ENCODE measurements at places on chromosomes 1 and 21.

GRCh38 chr1:226648421-226648820, 90.7 kb downstream of the ITPKB start:
- DNase-seq: no peak

DNA sequence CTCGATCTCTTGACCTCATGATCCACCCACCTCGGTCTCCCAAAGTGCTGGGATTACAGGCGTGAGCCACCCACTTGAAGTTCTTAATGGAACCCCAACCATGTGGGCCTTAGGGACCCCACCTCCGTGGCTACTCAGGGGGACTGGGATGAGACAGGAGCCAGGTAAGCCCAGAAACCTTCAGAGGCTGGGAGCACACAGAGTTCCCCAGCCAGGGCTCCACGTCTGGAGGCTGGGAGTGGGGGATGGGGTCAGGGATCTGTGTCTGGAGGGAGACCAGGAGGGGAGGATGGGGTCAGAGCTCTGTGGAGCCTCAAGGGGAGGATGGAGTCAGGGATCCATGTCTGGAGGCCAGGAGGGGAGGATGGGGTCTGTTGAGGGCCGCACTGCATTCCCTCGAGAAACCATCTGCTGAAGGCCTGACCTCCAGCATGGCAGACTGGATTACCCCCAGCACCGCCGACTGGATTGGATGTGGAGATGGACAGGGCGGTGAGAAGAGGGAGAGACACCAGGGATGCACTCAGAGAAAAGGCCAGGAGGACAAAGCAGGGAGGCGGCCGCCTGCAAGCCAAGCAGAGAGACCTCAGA, 2.1 kb upstream of the FTCD start:
- no peak for DNase-seq

DNA sequence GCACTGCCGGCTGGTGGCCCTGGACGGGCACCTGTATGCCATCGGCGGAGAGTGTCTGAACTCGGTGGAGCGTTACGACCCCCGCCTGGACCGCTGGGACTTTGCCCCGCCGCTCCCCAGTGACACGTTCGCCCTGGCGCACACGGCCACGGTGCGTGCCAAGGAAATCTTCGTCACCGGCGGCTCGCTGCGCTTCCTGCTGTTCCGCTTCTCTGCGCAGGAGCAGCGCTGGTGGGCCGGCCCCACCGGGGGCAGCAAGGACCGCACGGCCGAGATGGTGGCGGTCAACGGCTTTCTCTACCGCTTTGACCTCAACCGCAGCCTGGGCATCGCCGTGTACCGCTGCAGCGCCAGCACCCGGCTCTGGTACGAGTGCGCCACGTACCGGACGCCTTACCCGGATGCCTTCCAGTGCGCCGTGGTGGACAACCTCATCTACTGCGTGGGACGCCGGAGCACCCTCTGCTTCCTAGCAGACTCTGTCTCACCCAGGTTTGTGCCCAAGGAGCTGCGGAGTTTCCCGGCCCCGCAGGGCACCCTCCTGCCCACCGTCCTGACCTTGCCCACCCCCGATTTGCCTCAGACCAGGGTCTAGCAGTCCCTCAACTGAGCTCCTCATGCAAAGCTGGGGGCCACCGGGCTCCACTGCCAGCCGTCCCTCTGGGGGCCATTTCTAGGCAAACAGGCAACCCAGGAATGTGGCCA, 2.1 kb downstream of the KLHDC7A start:
- DNase-seq: no peak

GRCh38 chr1:90558126-90558525, 159.0 kb downstream of the BARHL2 start:
- DNase-seq: no peak

DNA sequence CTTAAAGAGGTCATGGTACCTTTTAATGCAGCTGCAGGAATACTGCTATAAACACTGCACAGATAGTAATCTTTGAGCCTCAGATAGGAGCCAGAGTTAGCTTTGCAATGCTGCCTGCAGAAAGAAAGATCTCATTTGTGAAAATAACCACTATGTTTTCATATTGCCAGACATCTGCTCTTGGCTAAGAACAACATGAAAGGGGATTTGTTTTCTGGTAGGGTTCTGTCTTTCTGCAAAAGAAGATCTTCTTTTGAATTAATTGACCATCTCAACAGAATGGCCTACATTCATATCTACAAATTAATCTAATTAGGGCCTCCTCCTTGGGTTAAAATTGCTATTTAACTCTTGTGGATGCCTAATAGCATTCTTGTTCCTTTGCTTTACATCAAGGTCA, 177.6 kb upstream of the DPYD start:
- no peak for DNase-seq

DNA sequence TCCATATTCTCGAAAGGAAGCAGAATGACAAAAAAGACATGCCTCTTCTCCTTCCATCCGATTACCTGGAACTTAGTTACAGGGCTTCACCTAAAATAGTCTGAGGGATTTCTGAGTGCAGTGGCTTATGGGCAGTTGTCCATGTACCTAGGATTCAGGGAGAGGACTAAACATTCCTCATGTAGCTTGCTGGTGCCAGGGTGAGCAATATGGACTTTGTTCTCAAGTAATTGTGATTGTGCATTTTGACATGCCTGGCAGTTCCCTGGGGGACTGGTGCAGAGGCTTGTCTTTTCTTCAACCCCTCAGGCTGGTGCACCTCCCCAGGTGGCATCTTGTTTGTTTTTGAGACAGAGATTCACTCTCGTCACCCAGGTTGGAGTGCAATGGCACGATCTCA, 6.1 kb upstream of the PSEN2 start:
- no peak for DNase-seq

DNA sequence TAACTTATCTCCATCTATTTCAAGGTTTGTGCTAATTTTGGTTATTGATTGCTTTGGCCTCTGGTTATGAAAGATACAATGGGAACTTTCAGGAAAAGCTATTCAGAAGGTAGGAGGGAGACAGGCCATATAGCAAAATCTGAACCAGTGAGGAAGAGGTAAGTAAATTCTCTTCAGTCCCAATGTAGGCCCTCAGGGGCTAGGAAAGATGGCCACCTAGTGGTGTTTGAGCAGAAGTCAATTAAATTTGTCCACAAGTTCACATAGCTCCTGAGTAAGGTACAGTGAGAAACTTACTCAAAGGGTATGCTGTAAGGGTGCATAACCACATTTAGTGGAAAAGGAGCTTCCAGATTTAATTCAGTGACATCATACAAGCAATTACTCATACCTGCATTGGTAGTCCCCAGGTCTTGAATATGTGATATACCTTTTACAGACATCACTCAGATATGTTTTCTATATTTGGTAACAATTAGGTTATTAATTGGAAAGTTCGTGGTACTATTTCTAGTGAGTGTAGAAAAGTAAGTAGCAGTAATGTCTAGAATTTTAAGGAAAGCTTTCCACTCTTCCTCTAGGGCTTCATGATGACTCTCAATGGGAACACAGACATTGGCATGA, 21.4 kb upstream of the FMO1 start:
- DNase-seq: peak; percentile 73

- peak; percentile 13 for DNase-seq
Observed at GRCh38 chr1:198435056-198435455, 105.4 kb downstream of the ATP6V1G3 start.

GRCh38 chr1:24251501-24251900, 64.4 kb upstream of the IFNLR1 start:
- DNase-seq: no peak

GRCh38 chr1:47996406-47997226, 569 bp downstream of the TRABD2B start:
- no peak for DNase-seq

DNA sequence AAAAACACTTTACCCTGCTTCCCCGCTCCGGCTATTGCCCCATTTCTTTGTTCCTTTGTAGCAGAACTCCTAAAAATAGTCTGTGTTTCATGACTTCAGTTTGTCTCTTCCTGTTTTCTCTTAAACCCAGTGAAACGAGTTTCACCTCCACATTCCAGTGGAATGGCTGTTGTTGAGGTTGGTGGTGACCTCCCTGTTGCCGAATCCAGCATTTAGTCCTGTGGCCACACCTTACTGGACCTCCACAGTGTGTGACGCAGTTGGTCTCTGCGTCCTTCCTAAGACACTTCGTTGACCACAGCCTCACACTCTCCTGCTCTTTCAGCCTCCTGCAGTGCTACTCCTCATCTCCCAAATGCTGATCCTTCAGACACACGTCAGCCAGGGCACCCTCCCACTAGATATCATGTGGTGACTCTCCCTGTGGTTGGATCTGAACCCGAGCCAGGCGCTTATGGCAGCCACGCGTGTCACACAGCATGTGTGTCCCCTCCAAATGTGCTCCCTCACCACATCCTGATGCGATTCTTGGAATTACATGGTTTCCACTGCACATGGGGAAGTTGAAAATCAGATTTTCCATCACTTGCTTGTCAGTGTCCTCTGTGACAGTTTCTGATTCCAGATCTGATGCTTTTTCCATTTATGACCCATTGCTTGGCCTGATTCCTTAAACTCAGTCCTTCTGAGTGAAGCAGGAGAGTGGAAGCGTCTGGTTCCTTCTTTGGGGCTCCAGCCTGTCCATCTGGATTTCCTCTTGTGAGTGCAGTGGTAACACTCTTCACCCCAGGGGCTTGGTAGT, 99.1 kb upstream of the ARTN start:
- DNase-seq: peak; percentile 56

GRCh38 chr1:63827411-63828321, 53.8 kb downstream of the ROR1 start:
- peak; percentile 34 for DNase-seq

GRCh38 chr21:39881661-39882060, 14.4 kb downstream of the PCP4 start:
- DNase-seq: no peak

- no peak for DNase-seq
Observed at GRCh38 chr1:100874433-100874832, 20.2 kb downstream of the EXTL2 start.

DNA sequence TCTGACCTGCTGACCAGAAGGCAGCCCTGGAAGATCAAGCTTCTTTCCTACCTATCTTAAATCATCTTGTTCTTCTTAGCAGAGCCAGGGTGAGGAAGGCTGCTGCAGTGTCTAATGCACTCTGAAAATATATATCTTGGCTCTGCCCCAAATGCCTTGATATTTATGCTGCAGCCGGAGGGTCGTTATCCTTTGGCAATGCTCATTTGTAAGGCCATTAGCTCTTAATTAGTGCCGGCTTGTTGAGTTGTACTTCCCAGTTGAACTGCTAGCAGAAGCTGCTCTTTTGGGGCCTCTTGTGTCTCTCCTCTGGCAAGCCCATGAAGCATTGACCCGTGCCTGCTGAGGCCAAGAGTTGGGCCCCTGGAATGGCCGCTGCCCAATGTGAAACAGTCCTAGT, 4.2 kb upstream of the GNL2 start:
- DNase-seq: no peak

DNA sequence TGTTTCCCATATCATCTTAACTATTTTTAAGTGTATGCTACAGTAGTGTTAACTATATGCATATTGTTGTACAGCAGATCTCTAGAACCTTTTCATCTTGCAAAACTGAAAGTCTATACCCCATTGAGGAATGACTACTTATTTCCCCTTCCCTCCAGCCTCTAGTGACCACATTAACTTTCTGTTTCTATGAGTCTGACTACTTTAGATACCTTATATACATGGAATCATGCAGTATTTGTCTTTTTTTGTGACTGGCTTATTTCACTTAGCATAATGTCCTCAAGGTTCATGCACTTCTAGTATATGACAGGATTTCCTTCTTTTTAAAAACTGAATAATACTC, 96.5 kb upstream of the BTG3 start:
- DNase-seq: no peak

DNA sequence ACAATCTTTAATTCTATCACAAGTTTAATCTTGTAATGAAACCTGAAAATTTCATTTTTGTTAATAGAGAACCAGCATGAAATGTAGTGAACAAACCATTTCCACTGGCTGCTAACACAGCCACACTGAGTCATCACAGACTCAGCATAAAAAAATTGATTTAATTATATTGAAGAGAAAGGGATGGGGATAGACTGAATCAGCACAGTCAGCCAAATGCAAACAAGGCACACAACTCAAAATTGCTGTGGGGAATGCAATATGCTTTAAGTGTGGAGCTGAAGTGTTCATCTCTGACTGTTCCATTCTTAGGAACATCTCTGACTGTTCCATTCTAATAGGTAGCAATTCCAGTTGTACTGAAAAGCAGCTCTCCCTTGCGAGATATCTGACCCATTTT, 299.8 kb downstream of the MRPL39 start:
- peak; percentile 6 for DNase-seq

DNA sequence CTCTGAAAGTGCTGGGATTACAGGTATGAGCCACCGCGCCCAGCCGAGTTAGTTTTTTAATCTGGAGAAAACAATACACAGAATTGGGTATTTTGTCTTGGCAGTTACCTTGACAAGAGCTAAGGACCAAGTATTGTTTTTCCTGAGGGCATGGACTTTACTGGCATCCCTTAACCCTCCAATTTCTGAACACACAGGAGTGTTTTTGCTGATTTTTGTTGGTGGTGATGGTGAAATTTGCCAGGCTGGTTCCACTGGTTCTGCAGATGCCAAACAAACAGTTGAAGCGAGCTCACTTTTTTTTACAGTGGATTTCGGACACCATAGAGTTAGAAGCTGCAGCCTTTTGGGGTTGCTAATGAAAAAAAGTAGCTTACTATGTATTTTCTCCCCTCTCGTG, 37.2 kb upstream of the SH3D21 start:
- DNase-seq: no peak

DNA sequence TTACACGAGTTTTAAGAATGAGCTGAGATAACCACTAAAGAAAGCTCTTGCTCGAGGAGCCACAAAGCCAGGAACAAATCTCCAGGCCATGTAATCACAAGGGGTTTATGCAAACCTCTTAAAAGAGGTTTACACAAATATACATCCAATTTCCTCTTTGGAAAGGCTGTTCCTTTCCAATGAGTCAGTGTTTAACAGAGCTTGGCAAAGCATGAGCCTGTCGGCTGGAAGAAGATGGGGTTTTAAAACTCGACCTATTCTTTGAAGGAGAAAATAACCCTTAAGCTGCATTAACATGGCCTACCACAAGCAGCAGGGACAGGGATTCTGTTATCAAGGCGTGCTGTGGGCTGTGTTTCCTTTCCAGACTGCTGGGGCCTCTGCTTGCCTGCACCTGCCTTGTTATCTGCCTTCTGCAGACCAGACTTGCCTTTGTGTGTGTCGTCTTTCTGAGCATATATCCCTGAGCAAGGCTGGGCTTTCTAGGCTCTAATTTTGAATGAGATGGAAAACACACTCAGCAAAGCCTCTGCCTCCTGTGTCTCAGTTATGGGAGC, 40.6 kb upstream of the CYP2J2 start:
- peak; percentile 68 for DNase-seq

- peak; percentile 13 for DNase-seq
Observed at GRCh38 chr1:11982010-11982392, 1.8 kb downstream of the MFN2 start.

DNA sequence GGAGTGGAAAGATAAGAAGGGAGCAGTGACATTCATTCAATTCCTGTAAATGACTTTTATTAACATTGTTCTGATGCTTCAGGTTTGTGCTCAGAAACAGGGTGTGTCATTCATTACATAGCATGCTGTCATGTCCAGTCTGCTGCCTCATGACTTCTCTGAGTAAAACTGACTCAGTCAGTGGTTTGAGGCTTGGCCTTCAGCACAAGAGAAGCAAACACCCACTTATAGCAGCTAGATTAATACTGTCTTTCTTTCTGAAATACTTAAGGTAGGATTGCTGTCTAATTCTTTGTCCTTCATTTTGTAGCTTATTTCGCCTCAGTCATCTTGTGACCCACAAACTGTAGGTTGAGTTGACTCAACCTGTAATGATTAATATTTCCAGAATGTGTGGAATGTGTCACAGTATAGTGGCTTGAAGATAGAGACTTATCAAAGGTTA, 32.9 kb downstream of the RASAL2 start:
- peak; percentile 56 for DNase-seq

GRCh38 chr1:200889571-200889970, 5.1 kb upstream of the INAVA start:
- no peak for DNase-seq

Data from fibroblast of gingiva (primary cell).